H54 (cell line): ENCODE measurements at places on chromosomes 11 and 22.

DNA sequence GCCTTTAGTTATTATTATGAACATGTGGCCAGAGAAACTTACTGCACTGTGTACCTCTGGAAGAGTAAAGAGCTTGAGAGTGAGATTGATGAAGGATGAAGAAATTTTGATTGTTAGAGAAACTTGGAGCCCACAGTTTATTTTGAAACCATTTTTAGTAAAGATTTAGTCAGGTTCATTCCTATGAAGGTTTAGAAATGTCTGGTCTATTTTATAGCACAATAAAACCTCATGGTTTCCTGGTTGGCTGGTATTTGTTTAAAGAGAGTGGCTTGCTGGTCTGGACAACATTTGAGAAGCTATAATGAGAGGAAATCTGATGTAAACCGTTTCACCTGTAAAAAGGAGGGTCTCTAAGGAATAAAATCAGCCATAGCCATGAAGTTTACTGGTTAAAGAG lies 8.8 kb upstream of the PDE3B start:
- DNase-seq: no peak

DNA sequence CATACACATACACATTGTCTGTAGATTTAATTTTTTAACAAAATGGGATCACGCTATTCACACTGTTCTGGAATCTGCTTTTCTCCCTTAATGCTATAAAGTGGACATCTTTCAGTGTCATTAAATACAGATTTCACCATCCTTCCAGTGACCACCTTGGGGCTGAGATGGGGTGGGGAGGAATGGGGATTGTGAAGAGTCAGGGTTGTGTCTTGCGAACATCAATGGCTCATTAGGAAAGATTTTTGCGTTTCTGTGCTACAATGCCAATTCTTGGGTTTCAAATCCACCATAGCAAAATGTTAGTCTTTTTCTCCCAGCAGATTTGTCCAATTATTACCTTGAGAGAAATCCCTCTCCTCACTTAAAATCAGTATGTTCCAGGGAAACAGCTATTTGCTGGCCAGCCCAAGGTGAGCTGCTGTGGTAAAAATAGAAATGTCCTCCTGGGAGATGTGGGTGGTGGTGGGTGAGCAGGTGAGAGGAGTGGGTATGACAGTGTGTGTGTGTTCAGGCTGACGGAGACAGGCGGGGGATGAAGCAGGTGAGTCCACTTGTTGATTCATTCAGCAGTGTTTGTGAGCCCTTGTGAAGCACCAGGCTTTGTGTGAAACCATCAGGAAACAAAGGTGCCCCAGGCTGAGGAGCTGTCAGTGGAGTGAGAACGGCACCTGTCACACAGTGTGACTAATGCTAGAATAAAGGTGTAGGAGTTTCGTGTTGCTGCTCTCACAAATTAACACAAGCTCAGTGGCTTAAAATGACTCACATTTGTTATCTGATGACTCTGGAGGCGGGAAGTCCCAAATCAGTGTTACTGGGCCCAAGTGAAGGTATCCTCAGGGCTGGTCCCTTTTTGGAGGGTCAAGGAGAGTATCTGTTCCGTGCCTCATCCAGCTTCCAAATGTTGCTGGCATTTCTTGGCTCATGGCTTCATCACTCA lies 1.7 kb upstream of the CBX6 start:
- DNase-seq: no peak

GRCh38 chr22:49261616-49262015 lies 566.1 kb downstream of the BRD1 start:
- DNase-seq: no peak

GRCh38 chr11:12133547-12134235 lies 23.3 kb downstream of the MICAL2 start:
- DNase-seq: no peak

DNA sequence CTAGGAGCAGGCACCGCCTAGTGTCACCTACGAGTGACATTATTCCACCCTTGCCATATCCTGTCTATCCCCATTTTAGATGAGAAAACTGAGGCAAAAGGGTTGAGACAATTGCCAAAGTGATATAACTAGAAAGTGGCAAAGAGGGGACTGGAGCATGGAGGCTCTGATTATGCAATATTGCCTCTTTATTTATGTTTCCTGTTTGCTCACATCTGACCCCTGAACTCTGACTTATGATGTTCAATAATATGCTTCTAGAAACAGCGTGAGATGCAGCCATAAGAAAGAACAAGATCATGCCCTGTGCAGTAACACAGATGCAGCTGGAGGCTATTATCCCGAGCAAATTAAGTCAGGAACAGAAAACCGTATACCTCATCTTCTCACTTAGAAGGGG lies 7.7 kb downstream of the ELF5 start:
- no peak for DNase-seq

- DNase-seq: no peak
Measured at GRCh38 chr22:37312549-37313183, 30.4 kb downstream of the CYTH4 start.

- DNase-seq: peak; percentile 58
Measured at GRCh38 chr22:33921525-33922348, 1.5 kb upstream of the LARGE1 start.

DNA sequence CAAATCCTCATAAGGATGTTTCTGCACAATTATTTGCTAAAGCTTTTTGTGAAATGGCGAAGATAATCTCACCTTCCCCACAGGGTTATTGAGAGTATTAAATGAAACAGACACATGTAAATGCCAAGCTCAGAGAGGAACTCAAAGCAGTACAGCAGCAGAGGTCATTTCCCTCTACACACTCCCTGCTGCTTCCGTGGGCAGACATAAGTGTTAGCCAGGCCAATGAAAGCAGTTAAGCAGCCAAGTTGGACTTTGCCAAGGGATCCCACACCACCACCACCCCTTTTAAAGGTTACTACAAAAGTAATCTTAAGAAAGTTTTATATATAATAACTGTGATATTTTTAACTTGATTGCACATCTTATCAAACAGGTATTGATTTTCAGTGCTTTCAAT lies 4.0 kb upstream of the FAM111A start:
- DNase-seq: no peak

- no peak for DNase-seq
Measured at GRCh38 chr11:10688401-10688800, 5.2 kb downstream of the IRAG1 start.

DNA sequence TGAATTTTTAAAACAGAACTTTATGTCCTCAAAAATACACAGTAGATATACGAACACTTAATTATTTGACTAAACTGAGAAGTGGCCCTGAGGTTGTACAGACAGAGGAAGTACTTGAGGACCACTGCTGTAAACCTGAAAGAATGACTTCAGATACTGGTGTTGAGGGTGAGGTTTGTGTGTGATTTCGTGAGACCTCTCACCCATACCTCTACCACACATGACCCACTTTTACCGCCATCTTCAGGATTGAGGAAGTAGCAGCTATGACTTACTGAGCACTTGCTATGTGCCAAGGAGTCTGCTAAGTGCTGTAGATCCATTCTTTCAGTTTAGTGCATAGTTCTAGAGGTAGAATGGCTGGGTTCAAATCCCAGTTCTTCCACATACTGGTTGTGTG lies 21.9 kb downstream of the MMP13 start:
- no peak for DNase-seq

GRCh38 chr11:117072517-117073461 lies 25.4 kb downstream of the SIK3 start:
- DNase-seq: no peak

- no peak for DNase-seq
Measured at GRCh38 chr22:24428751-24429410, 1.5 kb downstream of the ADORA2A start.

DNA sequence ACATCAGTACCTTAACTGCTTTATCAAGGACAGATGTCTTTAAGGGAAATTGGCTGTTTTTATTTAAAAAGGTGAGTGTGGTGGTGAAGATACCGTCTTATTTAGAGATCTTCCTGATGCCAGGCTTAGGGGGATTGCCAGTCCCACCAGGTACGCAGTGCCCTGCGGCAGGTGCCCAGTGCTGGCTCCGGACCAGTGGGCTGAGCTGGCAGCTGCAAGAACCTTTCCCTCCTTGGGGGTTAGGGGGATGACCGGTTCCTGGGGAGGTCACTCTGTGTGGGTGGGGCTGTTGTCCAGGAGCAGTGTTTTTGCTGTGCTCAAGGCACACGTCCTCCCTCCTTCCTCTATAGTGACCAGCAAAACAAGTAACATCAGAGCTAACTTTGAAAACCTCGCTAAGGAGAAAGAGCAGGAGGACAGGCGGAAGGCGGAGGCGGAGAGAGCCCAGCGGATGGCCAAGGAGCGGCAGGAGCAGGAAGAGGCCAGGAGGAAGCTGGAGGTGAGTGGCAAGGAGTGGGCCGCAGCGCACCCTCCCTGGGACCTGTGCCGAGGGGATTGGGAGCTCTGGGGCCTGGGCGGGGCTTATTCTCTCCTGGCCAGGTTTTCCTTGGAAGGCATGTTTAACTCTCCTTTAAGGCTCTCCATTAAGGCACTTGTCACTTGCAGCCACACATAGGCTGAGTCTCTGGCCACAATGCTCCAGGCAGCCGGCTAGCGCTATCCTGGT lies 30.5 kb downstream of the CTTN start:
- DNase-seq: no peak

- no peak for DNase-seq
Measured at GRCh38 chr11:65416841-65417701, 5.5 kb upstream of the NEAT1 start.
